ENCODE measurements at places on chromosomes 2 and 18.

DNA sequence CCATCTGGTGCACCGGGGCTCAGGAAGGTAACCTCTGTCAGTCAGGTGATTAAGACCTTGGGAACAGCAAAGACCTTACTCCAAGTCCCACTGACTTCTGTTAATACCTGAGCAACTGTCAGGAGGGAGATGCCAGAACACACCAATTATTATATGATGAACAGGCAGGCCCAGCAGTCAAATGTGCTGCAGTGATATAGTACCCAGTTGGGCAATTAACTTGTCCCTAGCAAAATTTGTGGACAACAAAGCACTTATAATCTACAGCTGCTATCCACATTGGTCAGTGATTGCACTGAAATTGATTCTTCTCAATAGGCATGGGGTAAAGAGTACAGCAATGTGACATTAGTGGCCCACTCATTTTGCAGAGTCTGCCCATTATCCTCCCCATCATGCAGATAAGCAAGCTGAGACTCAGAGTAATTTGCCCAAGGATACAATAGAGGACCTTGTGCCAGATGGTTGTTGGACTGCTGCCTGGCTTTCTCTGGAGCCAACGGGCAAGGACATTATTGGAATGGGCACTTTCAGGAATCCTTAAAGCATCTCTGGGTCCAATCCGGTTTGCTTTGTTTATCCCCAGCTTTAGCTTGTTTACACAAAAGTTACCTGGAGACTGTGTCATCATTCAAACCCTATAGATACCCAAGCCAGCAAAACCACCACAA is 147.6 kb downstream of the CCBE1 start:
- DNase-seq: no peak

DNA sequence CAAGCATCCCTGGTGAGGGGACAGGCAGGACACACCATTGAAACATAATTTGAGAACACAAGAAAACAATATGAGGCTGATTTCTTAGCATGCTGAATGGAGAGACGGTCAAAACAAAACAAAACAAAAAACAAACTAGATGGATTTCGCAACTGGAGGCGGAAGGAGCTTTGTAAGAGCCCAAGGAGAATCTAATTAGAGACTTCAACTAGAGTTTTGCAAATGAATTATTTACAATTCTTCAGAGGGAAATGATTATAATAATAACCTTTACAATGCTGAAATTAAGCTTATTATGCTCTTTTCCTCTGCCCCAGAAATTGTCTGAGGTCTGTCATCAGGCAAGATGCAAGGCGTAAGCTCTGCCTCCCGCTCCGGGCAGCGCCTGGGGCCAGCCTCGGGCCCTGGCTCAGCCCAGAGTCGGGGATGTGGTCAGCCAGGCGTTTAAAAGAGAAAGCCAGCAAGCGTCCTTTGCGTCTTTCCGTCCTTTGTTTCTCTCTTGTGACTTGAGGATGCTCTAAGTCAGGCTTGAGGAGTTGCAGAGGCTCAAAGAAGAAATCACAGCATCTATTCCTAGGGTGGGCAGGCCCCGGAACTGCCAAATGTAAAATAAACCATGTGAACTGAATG is 139.6 kb downstream of the TWIST2 start:
- DNase-seq: no peak

DNA sequence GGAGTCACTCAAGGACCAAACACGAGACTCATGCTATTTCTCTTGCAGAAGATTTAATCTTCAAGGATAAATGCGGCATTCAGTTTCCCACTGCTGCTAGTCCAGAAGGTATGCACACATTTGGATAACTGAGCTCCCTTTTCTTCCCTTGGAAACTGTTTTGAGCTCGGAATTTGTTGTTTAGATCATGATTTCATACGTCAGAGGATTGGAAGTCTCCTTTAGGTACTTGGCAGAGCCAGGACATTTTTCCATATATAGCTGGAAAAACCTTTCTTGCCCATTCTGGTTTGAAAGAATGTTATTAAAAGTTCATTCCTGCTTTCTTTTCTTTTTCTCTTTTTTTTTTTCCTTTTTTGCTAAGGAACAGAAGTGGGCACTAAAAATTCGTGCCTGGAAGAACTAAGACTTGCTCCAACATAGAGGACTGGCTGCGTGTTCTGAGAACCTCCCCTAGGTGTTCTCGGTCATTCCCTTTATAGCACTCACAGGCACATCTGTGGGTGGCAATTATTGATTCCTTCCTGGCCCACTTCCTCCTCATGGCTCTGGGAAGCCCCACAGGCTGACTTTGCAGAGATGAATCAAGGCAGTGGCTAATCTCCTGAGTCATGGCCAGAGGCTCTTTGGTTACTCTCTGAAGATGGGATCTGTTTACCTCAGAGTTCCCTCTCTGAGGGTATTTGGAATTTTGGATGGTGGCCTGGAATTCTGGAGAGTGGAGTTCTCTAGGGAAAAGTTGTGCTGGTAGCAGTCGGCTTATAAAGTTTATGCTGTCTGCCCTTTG is 104.8 kb downstream of the PLCL1 start:
- no peak for DNase-seq

DNA sequence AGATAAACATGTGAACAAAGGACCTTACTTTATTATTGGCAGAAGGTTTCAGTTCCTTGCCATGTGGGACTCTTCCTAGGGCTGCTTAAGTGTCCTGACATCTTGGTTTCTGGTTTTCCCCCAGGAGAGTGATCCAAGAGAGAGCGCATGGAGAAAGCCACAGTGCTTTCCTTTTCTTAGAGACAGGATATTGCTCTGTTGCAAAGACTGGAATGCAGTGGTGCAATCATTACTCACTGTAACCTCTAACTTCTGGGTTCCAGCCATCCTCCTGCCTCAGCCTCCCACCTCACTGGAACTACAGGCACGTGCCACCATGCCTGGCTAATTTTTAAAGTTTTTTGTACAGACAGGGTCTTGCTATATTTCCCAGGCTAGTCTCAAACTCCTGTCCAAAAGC is 38.1 kb upstream of the TCF7L1 start:
- no peak for DNase-seq

DNA sequence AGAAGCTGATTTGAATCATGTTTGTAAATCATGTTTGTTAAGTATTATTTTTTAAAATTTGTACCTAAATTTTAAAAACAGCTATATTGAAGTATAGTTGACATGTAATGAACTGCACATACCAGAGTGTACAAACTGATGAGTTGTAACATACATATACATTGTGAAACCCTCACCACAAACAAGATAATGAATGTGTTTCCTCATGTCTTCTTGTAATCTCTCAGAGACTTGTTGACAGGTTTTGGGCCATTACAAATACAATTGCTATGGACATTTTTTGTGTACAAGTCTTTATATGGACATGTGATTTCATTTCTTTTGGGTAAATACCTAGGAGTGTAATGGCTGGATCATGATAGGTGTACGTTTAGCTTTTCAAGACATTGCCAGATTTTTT is 21.5 kb downstream of the WDR43 start:
- no peak for DNase-seq

DNA sequence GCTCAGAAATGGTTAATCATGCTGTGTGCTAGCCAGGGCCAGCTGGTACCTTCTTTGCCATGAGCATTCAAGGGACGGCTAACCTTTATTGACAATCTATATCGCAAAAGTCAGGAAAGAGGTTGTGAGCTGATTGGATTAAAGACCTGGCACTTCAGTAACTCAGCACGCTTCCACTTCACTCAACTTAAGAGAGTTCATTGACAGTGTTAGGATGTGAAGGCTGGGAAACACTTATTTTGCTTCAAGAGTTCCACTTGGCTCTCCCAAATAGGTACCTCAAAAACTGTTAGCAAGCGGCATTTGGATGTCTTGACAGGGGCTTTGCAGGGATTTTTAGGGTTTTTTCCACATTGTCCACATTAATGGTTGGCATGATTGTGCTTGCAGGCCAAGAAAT is 25.1 kb upstream of the TXNDC2 start:
- DNase-seq: no peak

- peak; percentile 92 for DNase-seq
These were observed 10.9 kb downstream of the ANKRD23 start for GRCh38 chr2:96832754-96833507.

GRCh38 chr2:209911486-209911885 is 91.0 kb upstream of the RPE start:
- DNase-seq: no peak

- no peak for DNase-seq
These were observed 10.4 kb upstream of the CUL3 start for GRCh38 chr2:224595518-224595917.

DNA sequence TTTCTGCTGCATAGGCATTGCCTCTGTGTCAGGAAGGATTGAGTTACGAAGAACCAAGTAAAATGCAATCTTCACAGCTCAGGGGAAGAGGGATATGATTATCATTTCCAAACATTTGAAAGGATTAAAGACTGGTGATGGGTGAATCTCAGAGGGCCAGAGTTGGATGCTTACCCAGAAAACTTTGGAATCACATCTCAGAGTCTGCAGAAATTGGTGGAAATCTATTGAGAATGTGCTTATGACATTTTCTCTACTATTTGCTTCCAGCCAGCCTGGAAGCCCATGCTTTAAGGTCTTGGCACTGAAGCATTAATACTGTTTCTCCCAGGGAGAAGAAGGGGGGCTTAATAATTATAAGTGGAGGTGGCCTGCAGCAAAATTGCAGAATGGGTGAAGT is 1301.4 kb upstream of the PIK3C3 start:
- DNase-seq: no peak

DNA sequence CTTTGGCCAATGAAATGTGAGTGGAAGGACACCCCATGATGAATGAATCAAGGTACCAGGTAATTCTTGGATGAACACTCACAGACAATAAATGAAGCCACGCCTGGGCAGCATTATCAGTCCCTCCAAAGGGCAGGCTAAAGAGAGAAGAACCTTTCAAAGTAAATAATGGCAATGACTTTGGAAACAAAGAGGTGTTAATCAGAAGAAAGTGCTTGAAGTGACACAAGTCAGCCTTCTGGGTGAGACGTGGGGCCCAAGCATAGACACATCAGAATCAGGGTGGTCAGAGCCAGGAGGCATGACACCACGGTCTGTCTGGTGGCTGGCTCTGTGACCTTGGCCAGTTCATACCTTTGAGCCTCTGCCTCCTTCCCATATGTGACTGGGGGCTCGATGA is 103.3 kb downstream of the POLR1A start:
- no peak for DNase-seq

DNA sequence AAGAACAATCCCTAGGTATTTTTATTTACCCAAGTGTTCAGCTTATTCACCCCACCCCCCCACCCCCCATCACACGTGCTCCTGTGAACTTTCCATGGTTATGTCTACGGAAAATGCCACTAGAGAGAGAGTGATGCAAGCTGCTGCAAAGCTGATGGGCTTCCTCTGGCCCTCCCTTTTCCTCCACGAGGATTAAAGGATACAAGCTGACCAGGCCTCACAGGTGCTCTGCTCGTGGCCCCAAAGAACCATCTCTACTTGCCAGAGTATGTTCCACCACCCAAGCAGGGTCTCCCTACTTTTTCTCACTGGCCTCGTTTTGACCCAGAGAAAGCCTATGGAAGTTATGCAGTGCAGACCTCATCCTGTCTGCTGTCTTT is 342.6 kb downstream of the CELF4 start:
- DNase-seq: no peak

DNA sequence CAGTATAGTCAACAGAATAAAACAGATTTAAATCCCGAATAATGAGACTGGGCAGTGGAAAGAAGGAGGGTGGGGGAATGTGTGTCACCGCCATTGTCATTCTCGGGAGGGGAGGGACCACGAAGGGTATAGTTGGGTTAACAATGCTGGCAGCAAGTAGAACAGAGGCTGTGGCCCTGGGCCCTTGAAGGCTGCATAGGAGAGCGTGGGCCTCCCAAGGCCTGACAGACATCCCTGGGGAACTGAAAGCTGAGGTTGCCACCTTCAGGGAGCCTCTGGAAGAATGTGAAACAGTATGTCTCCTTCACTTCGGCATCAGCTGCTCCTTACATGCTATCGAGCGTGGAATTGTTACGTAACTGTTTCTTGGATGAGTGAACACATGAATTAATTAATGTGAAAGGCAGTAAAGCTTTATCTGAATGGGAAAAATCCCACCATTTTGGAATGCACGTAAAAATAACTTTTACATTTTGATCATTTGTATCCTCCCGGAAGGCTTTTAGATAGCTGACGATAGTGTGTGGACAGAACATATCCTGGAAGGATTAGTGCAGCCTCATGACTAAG is 92.8 kb upstream of the TTC39C start:
- DNase-seq: no peak

DNA sequence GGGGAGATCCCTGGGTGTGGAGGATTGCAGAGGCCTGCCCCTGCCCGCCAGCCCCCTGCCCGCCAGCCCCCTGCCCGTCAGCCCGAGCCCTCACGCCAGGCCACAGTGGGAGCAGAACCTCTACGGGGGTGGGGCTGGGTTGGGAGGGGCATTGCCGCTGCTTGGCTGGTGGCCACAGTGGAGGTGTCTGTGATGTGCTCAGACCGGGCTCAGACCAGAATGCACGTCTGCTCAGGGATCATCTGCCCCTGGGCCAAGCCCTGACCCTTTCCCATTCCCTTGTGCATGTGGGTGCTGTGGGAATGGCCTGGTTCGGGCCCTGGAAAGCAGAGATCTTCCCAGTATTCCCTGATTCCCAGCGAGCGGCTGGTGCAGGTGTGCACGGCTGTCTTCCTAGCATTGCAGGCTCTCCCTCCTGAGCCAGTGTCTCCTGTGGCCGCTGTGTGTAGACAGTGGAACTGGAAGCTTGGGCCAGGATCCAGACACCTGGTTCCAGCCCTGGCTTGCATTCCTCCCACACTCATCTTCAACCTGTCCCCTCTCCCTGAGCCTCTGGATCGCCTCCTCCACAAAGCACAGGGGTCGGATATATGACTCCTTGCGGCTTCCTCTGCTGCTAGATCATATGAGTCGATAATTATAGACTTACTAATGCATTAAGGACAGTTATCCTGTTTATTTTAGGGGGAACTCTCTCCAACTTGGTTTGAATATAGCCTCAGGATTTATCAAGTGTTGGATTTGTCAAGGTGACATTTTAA is 161.6 kb downstream of the LDLRAD4 start:
- DNase-seq: no peak

DNA sequence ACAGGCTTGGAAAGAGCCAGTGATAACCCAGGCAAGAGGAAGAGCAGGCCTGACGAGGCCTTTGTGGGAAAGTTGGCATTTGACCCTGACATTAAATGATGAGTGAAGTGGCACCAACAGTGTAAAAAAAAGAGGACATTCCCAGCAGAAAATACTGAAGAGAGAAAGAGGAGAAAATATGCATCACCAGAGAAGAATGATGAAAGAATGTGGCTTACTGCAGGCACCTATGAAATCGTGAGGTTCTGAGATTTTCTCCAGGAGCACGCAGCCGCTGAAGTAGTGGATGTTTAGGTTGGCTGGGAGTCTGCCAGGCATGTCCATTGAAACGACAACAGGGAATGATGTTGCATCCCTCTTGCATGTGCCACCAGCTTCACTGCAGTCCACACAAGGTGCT is 13.8 kb downstream of the EHD3 start:
- DNase-seq: no peak

GRCh38 chr2:219681694-219682300 is 54.4 kb downstream of the SLC4A3 start:
- DNase-seq: no peak

DNA sequence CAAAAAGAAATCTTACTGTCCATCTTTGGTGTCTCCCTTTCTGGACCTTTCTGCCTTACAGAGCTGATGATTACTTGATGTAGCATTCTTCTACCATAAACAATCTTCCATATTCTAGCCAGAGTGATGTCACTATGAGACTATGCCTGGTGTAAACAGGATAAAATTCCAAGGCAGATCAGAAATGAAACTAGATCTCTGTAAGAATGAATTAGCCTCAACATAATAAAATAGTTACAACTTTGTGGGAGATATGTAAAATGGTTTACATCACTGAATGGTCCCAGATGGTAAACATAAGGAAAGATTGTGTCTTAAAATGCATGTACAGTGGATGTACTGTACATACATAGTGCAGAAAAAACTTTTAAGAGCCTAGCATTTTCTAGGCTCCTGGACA is 112.3 kb upstream of the ZNF521 start:
- no peak for DNase-seq

Data from HTR-8/SVneo (cell line).